Stimulated activated CD8-positive, alpha-beta memory T cell treated with anti-CD3 and anti-CD28 coated beads, Interleukin-4, amount 100 ng/mL, for 1 hour (primary cell): ENCODE measurements at places on chromosomes 12 and 14.

GRCh38 chr14:49607583-49607982 lies 8.8 kb downstream of the LRR1 start:
- DNase-seq, result no peak

GRCh38 chr12:54229624-54230212 lies 40.9 kb upstream of the SMUG1 start:
- DNase-seq, result no peak

- DNase-seq, result no peak
Measured at GRCh38 chr12:61993734-61994345, 266.4 kb upstream of the USP15 start.

GRCh38 chr14:83885837-83886293 lies 1644.1 kb upstream of the FLRT2 start:
- no peak for DNase-seq

- DNase-seq, result no peak
Measured at GRCh38 chr12:65756956-65757511, 67.2 kb upstream of the HMGA2 start.

DNA sequence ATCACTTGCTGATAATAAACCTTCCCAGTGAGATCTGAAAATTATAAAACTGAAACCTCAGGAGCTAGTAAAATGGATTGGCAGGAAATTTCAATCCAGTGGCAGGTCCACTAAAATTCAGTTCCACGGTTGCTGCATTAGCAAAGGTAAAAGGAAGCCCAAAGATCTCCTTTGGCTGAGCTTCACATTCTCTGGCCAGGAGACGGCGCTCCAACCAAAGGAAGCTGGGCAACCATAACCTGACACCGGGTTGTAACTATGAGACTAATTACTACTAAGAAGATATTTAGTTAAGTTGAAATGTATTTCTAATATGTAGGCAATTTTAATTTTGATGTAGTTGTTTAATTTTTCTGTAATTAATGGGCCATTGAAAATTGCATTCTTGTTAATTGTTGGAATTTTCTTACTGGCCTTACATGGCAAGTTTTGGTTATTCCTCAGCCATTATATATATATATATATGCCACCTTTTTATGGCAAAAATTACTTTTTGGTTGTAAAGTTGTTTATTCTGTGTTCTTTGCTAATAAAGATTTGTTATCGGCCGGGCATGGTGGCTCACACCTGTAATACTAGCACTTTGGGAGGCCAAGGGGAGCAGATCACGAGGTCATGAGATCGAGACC lies 17.0 kb downstream of the OR8S1 start:
- DNase-seq, result no peak

- no peak for DNase-seq
Measured at GRCh38 chr12:24364921-24365320, 415.5 kb upstream of the SOX5 start.

DNA sequence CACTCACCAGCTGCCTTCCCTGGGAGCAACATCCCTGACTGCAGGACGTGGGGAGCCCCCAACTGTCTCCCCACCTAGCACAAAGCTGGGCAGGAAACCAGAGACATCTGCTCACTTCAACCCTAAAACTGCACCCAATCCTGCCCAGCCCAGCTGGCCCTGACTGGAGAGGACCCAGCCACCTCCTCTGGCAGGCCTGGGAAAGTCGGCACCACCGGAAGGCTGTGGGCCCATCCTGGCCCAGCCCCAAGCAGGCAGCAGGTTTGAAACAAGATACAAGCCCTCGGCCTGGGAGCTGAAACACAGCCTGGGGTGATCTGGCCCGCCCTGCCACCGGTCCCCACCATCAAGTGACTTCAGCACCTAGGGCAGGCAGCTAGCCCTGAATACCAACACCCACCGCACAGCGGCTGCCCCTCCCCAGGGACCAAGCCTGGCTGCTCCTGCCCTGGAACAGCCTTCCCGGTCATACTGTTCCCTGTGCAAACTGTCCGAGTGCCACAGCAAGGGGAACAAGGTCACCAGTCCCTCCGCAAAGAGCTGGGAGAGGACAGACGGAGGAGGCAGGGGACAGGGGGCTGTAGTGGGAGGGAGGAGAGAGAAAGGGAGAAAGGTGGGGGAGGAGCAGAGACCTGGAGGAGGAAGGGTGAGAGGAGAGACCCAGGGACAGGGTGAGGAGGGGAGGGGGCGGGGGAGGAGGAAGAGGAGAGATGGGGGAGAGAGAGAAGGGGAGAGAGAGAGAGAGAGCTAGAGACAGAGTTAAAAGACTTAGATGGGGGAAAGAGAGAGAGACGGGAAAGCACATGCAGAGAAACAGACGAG lies 115.7 kb downstream of the RFLNA start:
- no peak for DNase-seq
